ENCODE measurements at places on chromosomes 2 and 18.

DNA sequence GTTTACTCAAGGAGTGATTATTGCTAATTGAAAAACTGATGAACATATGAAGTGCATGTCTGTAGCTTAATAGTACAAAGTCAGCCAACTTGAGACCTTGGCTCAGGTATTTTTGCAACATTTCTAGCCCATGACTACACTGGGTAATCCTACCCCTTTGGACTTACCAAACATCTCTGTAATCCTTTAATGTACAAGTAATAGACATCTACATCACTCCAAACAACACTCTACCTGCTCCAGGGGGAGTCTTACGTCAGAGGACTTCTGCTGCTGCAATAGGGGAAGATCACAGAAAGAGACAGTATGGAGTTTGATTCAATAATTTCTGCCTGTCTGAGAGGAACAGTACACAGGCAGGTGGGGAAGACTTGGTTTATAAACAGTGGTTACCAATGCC lies 54.0 kb downstream of the IWS1 start:
- no peak for DNase-seq

- DNase-seq, result no peak
These were observed at the start of gene SCTR for GRCh38 chr2:119523952-119524694. Gene SCTR (minus strand): TSS chr2:119524483. CDS start chr2:119524226, 257 bp downstream.

- DNase-seq, result no peak
These were observed 34.4 kb downstream of the VRK2 start for GRCh38 chr2:58081000-58081399.

DNA sequence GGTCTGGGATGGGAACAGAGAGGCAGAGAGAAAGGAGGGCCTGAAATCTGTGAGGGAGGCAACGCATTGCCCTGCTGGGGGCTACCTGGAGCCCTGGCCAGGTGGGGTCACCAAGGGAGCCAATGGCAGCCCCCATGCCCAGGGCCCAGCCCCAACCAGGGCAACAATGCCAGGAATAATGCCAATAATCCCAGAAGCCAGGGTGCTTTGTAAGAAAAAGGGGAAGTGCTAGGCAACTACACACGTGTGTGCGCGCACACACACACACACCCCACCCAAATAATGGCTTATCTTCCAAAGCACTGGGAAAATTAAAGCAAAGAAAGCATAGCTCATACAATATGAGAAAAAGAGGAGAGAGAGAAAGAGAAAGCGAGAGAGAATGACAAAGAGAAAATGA lies 7.0 kb upstream of the CLEC4F start:
- no peak for DNase-seq

GRCh38 chr18:45493830-45494229 lies 121.4 kb upstream of the SLC14A2 start:
- no peak for DNase-seq

DNA sequence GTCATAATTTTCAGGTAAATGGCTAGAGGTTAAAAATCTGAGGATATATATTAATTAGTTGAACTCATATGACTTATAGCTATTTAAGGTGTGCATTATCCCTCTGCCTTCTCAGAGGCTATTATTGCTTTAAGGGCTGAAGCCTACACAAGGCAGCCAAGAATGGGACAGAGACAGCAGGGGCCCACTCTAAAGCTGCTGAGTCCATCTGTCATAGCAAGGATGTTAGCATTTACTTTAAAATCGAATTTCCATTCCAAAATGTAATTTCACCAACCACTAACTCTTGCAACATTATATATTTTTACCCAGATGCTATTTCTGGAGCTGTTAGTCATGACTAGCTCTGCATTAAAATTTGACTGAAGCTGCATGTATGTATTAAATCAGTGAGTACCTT lies 236.3 kb upstream of the FSIP2 start:
- no peak for DNase-seq

- no peak for DNase-seq
These were observed 20.8 kb upstream of the ATIC start for GRCh38 chr2:215290980-215291599.

DNA sequence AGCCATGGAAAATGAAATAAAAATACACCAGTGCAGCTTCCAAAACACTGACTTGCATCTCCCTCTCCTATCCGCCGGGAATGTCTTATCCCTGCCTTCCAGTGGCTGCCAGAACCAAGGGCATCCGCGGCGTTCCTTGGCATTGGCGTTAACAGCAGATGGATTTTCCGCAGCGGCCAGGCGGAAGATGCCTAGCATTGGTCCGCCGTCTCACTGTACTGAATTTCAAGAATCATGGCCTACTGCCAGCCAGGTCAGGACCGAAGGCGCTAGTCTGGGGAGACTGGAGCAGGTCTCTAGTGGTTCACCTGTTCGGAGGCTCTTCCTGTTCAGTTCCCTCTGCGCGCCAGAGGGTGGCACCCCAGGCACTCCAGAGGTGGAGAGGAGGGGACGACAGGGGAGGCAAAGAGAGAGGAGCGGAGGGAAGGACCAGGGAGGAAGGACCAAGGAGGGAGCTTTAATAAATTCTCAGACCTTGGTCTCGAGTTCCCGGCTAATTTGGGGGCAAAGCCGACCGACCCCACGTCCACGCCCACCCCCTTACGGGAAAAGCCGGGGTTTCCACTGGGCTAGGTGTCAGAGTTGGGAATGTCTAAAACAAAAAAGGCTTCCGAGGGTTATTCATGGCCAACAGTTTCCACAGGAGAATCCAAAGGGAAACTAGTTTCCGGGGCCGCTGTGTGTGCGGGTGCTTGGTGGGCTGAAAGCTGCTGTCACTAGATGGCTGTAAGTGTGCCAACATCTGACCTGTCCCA lies 3.7 kb upstream of the BCL2L11 start:
- DNase-seq, result peak; percentile 71

DNA sequence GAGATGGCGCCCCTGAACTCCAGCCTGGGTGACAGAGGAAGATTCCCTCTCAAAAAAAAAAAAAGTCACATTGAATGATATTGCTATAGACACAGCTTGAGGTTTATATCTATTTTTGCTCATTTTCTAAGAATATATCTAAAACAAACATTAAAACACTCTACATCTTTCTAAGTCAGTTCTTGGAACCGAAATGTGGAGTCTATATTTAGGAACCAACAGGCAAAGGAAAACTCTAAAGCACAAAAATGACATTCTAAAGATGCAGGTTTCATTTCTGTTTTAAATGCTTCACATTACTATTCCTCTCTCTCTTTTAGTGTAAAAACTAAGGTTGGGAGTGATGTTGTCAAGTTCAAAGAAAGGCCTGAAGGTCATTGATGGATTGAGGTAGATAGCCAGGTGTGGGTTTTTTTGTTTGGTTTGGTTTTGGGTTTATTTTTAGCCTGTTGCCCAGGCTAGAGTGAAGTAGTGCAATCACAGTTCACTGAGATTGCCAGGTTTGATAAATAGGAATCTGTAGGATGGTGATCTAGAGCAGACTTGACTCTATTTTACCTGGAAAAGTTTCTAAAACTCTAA lies 194.0 kb upstream of the RBBP8 start:
- peak; percentile 11 for DNase-seq

DNA sequence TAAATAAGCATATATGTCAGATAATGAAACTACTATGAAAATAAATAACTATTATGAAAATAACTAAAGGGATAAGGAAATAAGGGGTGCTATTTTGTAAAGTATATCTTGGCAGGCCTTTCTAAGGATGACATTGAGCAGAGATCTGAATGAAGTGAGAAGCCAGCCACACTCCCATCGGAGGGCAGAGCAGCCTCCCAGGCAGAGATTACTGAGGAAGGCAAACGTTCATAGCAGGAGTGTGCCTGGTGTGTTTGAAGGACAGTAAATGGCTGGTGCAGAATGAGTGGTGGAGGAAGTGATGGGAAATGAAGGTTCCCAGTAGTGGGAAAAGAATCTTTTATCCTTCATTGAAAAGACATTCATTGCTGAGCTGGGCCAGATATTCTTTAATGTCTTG lies 62.5 kb downstream of the SPHKAP start:
- DNase-seq, result no peak

DNA sequence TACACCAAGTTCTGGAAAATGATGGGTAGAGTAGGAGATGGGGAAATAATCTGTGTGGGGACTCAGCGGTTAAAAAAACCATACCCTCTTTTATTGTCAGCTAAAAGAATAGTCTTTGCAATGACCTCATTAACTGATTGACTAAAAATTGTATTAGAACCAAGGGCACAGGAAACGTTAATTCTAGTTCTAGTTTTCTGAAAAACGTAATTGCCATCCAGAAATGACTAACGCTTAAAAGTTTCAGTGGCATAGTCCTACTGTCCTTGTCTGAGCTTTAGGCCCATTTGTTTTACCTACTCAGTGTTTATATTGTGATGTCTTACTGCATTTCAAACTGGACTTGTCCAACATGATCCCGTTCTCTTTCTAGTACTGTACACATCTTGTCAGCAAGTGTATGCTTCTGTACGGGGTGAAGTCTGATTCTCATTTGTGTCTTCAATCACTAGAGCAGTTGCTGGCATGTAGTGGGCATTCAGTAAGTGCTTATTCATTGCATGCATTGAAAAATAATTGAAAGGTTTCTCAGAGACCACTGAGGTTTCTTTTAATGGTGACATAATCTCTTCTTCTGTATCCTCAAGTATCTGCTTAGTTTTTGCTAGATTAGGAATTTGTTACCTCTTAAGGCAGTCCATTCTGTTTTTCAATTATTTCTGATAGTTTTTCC lies 81.5 kb downstream of the ZNF407 start:
- DNase-seq, result no peak

- no peak for DNase-seq
These were observed 674 bp downstream of the PTPN4 start for GRCh38 chr2:119760237-119760955.

DNA sequence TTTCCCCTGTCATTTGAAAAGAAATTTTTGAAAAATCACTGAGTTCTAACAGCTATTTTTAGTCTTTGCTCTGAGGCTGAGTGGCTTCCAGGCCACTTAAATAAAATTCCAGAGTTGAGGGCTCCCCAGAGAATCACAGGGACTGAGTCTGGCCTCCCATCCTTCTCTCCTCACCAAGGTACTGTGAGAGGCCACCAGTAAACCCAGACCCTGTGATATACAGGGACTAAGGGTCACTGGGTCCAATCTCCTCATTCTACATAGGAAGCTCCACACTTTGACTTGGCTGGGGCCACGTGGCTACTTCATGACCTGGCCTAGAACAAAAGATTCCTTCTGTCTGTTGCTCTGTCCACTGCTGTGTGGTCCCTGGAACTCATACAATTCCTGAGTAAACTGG lies 123.2 kb upstream of the CDCA7 start:
- no peak for DNase-seq

GRCh38 chr18:37321582-37322491 lies 243.8 kb downstream of the CELF4 start:
- no peak for DNase-seq

GRCh38 chr2:776038-776437 lies 98.8 kb upstream of the TMEM18 start:
- no peak for DNase-seq

- no peak for DNase-seq
These were observed 88.9 kb upstream of the CYP1B1 start for GRCh38 chr2:38164881-38165280.
